CD8-positive, alpha-beta memory T cell (primary cell): ENCODE measurements at places on chromosomes 7 and 10. TPM values are rescaled to one million over a fixed set of nuclear protein-coding genes. Genes with fewer than 3 reads are reported as not detected.
A peak's percentile ranks its signal among the peaks of the same experiment; 100 is the strongest.

The NANOS1 gene
- 0.61 TPM for total RNA-seq

The ZNF365 gene
- total RNA-seq: 0.93 TPM

The SH2D4B gene
- total RNA-seq: 0.11 TPM

The TMEM273 gene
- total RNA-seq: 60.2 TPM

The CHAT gene
- total RNA-seq: not detected

- peak overlapping the region; percentile 79 for H3K27ac ChIP-seq
- no peaks in the 10 kb centered on the region for H3K27me3 ChIP-seq
- no peaks in the 10 kb centered on the region for H3K4me1 ChIP-seq
- H3K36me3 ChIP-seq: no peaks in the 10 kb centered on the region
These were observed 24.8 kb downstream of the KCNH2 start for GRCh38 chr7:150953061-150953997.

GRCh38 chr10:96395931-96396877 lies 37.4 kb upstream of the OPALIN start:
- no peak overlapping the region for H3K27ac ChIP-seq
- peak; percentile 25 for DNase-seq
- no peaks in the 10 kb centered on the region for H3K36me3 ChIP-seq
- no peaks in the 10 kb centered on the region for H3K4me1 ChIP-seq
- no peak overlapping the region for H3K4me3 ChIP-seq

DNA sequence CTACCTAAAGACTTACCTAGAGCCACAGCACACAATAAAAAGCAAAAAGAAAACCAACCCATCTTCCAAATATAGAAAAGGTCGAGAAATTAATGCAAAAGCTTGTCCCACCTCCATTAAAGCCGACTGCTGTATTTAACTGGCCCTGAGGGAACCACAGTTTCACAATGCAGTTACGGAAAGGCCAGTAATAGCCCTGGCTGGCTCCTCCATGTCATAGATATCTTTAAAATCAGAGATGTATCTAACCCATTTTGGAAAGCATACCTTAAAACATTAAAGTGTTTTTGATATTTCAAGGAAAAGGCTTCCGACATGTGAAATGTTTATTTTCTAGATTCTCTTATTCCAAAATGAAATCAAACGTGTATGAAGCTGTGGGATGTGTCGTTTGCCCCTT lies 23.0 kb downstream of the HDAC9 start:
- no peak overlapping the region for H3K27ac ChIP-seq
- no peaks in the 10 kb centered on the region for H3K36me3 ChIP-seq
- H3K27me3 ChIP-seq: no peaks in the 10 kb centered on the region
- no peaks in the 10 kb centered on the region for H3K4me1 ChIP-seq
- no peak for DNase-seq

- H3K4me1 ChIP-seq: peaks cover 87% of the 10 kb centered on the region
- DNase-seq: no peak
- no peaks in the 10 kb centered on the region for H3K36me3 ChIP-seq
- peak overlapping the region; percentile 9 for H3K4me3 ChIP-seq
- no peaks in the 10 kb centered on the region for H3K27me3 ChIP-seq
- H3K27ac ChIP-seq: no peak overlapping the region
These were observed 20.8 kb upstream of the DDIT4 start for GRCh38 chr10:72252972-72253371.

- no peak for DNase-seq
- H3K27me3 ChIP-seq: no peaks in the 10 kb centered on the region
- no peak overlapping the region for H3K4me3 ChIP-seq
- H3K27ac ChIP-seq: no peak overlapping the region
- no peaks in the 10 kb centered on the region for H3K36me3 ChIP-seq
These were observed 245.6 kb upstream of the INHBA start for GRCh38 chr7:41948503-41948902.

DNA sequence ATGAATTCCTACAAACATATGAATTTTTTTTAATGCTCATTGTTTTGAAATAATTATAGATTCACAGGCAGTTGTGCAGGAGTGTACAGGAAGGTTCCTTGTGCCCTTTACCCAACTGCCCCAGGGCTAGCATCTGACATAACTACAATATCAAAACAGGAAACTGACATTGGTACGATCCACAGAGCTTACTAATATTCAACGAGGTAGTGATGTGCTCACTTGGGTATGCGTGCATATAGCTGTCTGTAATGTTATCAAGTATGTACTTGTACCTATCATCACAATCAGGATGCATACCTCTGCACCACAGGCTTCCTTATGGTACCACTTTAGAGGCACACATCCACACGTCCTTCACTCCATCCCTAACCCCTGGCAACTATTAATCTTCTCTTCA lies 68.3 kb downstream of the BMS1 start:
- no peak overlapping the region for H3K4me3 ChIP-seq
- no peak overlapping the region for H3K27ac ChIP-seq
- no peak for DNase-seq
- H3K4me1 ChIP-seq: no peaks in the 10 kb centered on the region
- H3K27me3 ChIP-seq: no peaks in the 10 kb centered on the region
- no peaks in the 10 kb centered on the region for H3K36me3 ChIP-seq

DNA sequence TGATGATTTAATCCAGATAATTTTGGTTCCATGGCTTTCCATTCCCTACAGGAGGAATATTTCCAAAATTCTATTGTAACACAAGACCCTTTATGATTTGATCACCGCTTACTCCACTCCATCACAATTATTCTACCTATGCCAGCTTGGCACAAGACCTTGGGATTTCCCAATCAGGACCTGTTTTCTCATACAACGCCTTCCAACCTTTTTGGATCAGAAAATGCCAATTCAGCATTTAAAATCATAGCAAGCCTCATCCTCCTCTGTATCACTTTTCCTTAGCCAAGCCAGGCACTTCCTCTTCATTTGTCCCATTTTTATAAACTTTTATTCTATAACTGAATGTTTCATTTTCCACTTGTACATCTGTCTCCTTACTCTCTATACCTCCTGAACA lies 100.9 kb downstream of the JMJD1C start:
- H3K4me1 ChIP-seq: no peaks in the 10 kb centered on the region
- DNase-seq: no peak
- no peak overlapping the region for H3K27ac ChIP-seq
- H3K27me3 ChIP-seq: no peaks in the 10 kb centered on the region
- H3K36me3 ChIP-seq: no peaks in the 10 kb centered on the region
- no peak overlapping the region for H3K4me3 ChIP-seq

- H3K27me3 ChIP-seq: no peaks in the 10 kb centered on the region
- H3K27ac ChIP-seq: no peak overlapping the region
- no peaks in the 10 kb centered on the region for H3K4me1 ChIP-seq
- no peak overlapping the region for H3K4me3 ChIP-seq
These were observed 327.5 kb upstream of the PLXDC2 start for GRCh38 chr10:19488592-19489280.

- H3K4me1 ChIP-seq: no peaks in the 10 kb centered on the region
- H3K27me3 ChIP-seq: no peaks in the 10 kb centered on the region
- H3K36me3 ChIP-seq: no peaks in the 10 kb centered on the region
- no peak overlapping the region for H3K27ac ChIP-seq
- no peak overlapping the region for H3K4me3 ChIP-seq
These were observed 455.6 kb upstream of the FOXK1 start for GRCh38 chr7:4226524-4226882.

DNA sequence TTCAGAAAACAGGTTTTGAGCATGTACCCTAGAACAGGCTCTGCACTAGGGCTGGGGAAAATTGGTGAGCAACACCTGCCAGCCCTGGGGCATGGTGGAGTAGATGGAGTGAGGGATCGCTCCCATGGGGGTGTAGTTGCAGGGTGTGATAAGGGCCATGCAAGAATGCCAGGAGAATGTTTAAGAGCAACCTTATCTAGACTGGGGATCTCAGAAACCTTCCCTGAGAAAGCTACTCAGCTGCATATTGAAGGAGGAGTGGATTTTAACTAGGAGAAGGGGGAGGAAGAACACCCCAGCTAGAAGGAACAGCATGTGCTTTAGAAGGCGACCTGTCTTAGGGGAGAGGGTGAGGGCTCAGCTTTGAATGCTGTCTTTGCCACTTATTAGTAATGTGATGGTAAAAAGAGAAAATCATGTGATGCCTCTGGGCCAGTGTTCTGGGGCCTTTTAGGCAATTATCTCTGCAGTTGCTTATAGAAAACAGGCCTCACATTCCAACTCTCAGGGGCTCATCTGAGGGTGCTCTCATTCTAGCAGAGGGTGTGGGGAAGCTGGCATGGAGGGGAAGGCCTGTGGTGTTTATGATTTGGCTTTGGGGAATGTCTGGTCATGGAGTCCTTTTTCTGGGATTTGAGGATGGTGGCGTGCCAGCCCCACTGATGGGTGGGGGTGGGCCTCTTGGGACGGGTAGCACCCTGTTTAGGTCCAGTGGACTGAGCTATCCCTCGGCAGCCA lies 225.4 kb downstream of the BMPER start:
- H3K27ac ChIP-seq: no peak overlapping the region
- H3K27me3 ChIP-seq: no peaks in the 10 kb centered on the region
- H3K36me3 ChIP-seq: no peaks in the 10 kb centered on the region
- no peak for DNase-seq
- H3K4me1 ChIP-seq: no peaks in the 10 kb centered on the region
- no peak overlapping the region for H3K4me3 ChIP-seq
